ENCODE measurements at places on chromosomes 6 and 20. TPM values are rescaled to one million over a fixed set of nuclear protein-coding genes. Genes with fewer than 3 reads are reported as not detected.

Gene TSBP1
- not detected for total RNA-seq

Gene LGSN
- 0.11 TPM for total RNA-seq

Gene DYNLT2
- total RNA-seq = 1.9 TPM

Gene SRPK1
- 54.0 TPM for total RNA-seq

Gene MUCL3
- not detected for total RNA-seq

Gene IRAK1BP1
- total RNA-seq = 3.4 TPM

Gene ROS1
- total RNA-seq = 53.4 TPM

Gene ZNF334
- 0.11 TPM for total RNA-seq

Gene MYL9
- total RNA-seq = 83.7 TPM

Gene KPNA5
- 6.8 TPM for total RNA-seq

Gene HDAC2
- total RNA-seq = 76.8 TPM

Gene HSPA1A
- total RNA-seq = 101 TPM

Gene RRAGD
- total RNA-seq = 0.63 TPM

Gene PARD6B
- total RNA-seq = 0.06 TPM

Gene SUN5
- not detected for total RNA-seq

Gene OVOL2
- total RNA-seq = not detected

Gene RCAN2
- 0.58 TPM for total RNA-seq

Gene TRIM10
- total RNA-seq = not detected

Gene TMEM74B
- total RNA-seq = not detected

Gene ZBTB22
- total RNA-seq = 10.1 TPM

Gene CD24
- total RNA-seq = 21.5 TPM

Gene OLIG3
- total RNA-seq = not detected

Gene PROKR2
- not detected for total RNA-seq

Gene PKHD1
- total RNA-seq = 0.11 TPM

Gene TRIM26
- total RNA-seq = 35.1 TPM

Gene KCNK15
- not detected for total RNA-seq

Gene PAK5
- total RNA-seq = not detected

Gene SCP2D1
- total RNA-seq = not detected

Gene SLA2
- total RNA-seq = not detected

Gene ECI2
- 74.9 TPM for total RNA-seq

Gene BTN1A1
- not detected for total RNA-seq

Gene TMEM244
- total RNA-seq = 0.52 TPM

Gene PI3
- total RNA-seq = not detected

Gene SLC17A1
- total RNA-seq = not detected

Gene LINC00237
- not detected for total RNA-seq

Gene MYLIP
- total RNA-seq = 9.1 TPM

Gene PGC
- total RNA-seq = not detected

Gene CAGE1
- total RNA-seq = not detected

Gene CCR6
- total RNA-seq = not detected

Gene PHACTR2
- total RNA-seq = 32.3 TPM

Gene SOX12
- total RNA-seq = 9.9 TPM

Gene HAO1
- total RNA-seq = not detected

Gene KIAA0408
- total RNA-seq = 5.0 TPM

Gene BPIFB2
- not detected for total RNA-seq

Gene SLC22A2
- not detected for total RNA-seq

Gene MCCD1
- not detected for total RNA-seq

Gene RWDD1
- 46.8 TPM for total RNA-seq

Gene SMOC2
- total RNA-seq = not detected

Gene EPPIN
- not detected for total RNA-seq

Gene CLPSL2
- not detected for total RNA-seq

Gene PAX1
- total RNA-seq = not detected
